ENCODE measurements at places on chromosomes 1 and 21.
A peak's percentile ranks its signal among the peaks of the same experiment; 100 is the strongest.

GRCh38 chr1:177748080-177748801 is 221.6 kb downstream of the SEC16B start:
- DNase-seq, result no peak

DNA sequence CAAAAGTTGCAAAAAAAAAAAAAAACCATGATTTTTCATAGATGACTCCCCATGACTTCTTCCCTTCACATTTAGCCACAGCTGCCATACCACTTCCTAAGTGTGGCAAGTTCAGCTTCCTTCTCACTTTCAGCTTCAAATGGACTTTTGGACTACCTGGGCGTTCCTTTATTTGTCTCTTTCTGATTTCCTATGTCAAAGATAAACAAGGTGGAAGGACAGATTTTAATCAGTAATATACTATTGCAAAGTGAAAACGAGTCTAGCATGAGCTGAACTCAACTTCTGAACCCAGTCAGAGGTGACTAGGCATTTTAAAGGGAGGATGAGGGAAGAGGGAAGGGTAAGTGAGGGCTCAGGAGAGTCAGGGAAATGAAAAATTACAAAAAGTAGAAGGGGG is 14.4 kb upstream of the SCCPDH start:
- DNase-seq, result no peak

DNA sequence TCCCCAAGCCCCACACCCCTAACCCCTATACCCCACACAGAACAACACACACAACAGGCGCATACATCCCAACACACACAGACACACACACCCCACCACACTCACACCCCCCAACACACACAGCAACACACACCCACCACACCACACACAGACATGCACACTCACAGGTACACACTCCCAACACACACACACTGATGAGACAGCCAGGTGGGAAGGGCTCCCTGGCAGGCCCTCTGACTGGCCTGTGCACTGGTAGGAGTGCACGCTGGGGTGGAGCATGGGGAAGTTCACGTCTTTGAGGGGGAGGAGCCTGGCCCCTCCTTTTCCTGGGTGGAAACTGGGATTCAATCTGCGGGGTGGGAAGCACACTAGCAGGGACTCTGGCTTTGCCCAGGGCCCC is 116.7 kb downstream of the RHOU start:
- no peak for DNase-seq

- DNase-seq, result no peak
Observed at GRCh38 chr1:199463521-199464127, 563.9 kb upstream of the NR5A2 start.

DNA sequence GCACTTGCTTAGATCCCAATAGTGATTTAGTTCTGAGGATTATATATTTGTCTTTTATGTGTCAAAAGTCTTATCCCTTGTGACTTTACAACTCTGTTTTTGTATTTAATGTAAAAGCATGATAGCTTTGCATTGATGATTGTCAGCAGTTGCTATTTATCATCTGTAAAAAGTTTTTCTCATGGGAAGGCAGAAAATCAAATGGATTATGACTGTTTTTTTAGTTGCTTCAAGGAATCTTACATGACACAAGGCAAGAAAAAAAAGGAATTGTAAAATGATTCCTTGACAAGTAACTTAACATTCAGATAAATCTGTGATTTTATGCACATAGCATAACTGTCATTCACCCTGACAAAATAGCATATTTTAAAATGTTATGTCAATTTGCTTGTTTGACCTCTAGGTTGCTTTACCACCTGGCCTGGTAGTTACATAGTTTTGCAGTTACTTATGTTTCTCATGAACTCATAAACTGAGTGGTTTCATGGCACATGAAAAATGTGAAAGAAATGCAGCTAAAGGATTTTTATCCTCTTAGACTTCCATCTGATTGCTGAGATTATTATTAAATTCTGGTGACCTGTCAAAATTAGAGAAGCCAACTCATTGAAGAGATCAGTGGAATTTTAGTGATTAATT is 622.6 kb downstream of the ADGRL2 start:
- DNase-seq, result no peak

- DNase-seq, result no peak
Observed at GRCh38 chr1:172108161-172108893, 267.0 kb downstream of the DNM3 start.

DNA sequence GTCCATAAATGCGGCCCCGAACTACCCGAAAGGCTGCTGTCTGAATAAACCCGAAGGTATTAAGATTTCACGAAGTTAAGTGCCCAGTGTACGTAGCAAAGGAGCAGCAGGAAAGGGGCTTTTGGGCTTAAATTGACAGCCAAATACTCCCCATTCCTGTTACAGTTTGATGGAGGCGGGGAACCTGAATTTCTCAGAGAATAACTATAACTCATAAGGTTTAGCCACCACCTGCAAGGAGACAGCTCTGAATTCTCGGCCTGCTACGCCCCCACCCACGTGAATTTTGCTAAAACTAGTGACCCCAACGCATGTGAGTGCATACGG is 5.2 kb downstream of the GFI1 start:
- no peak for DNase-seq

GRCh38 chr1:97806326-97806725 is 114.5 kb downstream of the DPYD start:
- DNase-seq, result no peak

DNA sequence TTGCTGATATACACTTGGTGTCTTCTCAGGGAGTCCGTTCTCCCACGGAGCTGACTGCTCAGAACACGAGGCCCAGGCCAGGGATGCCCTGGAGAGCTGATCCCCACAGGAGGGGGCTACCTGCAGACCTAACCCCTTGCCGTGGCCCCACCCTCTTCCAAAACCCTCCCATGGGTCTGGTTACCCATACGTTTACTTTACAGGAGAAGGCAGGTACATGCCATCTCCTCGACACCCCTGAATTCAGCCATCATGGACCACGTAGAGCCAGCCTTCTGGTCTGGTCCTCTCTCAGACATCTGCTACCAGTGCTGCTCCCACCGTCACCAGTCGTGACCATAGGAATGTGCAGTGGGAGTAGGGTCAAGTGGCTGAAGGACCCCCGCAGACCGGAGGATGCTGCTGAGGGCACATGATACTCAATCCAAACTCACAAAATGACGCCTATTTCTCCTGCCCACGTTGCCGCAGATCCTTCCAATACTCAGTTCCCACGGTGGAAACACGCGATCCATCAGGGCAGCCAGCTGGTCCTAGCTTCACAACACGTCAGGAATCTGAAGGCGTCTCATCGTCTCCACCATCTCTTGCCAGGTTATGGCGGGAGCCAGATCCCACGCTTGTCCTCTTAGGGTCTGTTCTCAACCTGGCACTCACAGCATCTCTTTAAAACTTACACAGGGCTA is 26.7 kb downstream of the PGBD5 start:
- no peak for DNase-seq

DNA sequence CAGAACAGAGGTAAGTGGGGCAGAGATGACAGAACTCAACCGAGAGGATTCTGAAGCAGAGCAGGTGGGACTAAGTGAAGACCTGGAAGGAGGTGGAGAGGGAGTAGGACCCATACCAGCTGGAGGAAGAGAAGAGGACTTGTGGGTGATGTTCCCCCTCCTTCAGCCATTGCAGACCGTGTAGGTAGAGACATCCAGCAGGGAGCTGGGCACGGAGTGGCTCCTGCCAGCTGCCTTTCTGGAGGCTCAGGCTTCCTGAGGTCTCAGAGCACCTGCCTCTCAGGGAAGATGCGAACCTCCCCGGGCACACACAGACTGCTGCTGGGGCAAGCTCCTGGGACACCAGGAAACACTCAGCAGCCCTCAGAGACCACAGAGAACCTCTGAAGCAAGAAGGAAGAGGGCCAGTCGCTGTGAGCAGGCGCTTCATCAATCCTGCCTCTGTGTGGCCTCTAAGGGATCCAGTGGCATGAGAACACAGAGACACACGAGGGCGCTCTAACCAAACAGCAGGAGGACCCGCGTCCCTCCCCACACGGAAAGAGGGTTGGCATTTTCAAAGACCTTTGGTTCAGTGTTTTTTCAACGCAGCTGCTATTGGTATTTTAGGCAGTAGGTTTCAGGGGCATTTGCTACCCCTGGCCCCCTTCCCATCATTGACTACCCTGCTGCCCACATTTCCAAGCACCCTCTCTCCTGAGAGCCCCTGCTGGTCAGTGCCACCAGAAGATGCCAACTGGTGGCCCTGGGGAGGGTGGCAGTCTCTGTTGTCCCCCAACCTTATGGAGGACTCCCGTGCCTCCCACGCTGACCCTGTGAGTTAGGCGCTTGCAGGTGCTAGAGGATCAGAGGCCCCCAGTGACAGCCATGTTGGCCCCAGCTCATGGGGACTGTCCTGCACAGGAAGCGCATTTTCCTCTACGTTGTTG is 89.6 kb upstream of the EDN2 start:
- DNase-seq, result peak; percentile 40

GRCh38 chr1:166675213-166675612 is 164.1 kb upstream of the POGK start:
- no peak for DNase-seq

GRCh38 chr1:14265495-14265894 is 333.0 kb upstream of the KAZN start:
- no peak for DNase-seq

DNA sequence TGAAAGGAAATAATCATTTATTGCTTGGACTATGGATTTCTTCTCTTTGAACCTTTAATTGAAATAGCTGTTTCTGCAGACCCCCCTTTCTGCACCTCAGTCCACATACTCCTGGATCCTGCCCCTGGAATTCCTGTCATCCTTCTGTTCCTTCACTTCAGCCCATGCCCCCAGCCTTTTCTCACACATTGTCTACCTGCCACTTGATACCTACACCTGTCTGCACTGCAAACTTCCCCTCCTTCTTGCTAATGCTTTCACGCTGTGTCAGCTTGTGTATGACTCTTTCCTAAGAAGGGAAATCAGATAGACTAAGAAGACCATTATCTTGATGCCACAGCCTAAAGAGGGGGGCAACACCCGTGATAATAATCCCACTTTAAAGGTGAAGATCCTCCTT is 80.3 kb upstream of the EXO1 start:
- no peak for DNase-seq

GRCh38 chr1:13623021-13623637 is 39.5 kb downstream of the PDPN start:
- DNase-seq, result no peak

DNA sequence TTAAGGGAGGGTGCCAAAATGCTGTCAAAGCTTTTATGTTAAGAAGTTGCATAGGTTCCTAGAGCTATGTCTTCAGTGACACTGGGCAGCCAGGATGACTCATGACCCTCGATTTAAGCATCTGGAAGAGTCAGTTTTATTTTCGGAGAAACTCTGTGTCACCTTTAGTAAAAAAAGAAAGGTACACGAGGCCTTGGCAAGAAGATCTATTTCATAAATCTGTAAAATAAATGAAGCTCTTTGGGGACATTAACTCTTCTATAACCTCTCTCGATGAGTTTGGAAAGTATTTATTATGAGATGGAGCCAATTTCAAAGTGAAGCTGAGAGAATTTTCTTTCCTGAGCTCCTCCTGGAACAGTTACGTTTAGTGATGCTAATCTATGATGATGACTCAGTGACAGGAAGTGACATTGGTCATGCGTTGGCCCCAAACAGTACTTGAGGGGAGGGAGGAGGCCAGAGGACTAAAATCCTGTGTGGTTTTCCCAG is 156.5 kb downstream of the HLX start:
- DNase-seq, result no peak
